ENCODE measurements at places on chromosomes 16 and 17. TPM values are rescaled to one million over a fixed set of nuclear protein-coding genes. Genes with fewer than 3 reads are reported as not detected.

GRCh38 chr16:20114356-20114755 lies 40.7 kb upstream of the GPR139 start:
- no peak for DNase-seq

- no peak for DNase-seq
Observed at GRCh38 chr17:57349541-57350247, 93.4 kb downstream of the MSI2 start.

DOC2B gene
- total RNA-seq: 1.4 TPM

CFAP52 gene
- 8.9 TPM for total RNA-seq

- DNase-seq: no peak
Observed at GRCh38 chr17:43216369-43216761, 4.7 kb downstream of the TMEM106A start.

DNA sequence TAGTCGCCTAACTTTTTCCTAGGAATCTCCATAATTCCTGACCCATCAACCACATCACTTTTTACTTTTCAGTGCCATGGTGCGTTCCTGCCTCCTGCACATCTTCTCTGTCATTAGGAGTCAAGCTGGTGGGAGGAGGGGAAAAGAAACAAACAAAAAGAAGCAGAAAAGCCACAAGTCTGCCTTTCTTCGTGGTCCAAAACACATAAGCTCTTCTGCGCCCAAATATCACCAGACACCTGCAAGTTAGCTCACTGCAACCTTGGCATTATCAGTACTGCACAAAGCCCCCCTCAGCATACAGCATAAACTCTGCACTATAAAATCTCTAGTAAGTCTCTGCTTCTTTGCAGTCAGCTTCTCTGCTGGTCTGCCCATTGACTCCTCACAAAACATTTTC lies 295.3 kb downstream of the HS3ST3B1 start:
- DNase-seq: no peak

DNA sequence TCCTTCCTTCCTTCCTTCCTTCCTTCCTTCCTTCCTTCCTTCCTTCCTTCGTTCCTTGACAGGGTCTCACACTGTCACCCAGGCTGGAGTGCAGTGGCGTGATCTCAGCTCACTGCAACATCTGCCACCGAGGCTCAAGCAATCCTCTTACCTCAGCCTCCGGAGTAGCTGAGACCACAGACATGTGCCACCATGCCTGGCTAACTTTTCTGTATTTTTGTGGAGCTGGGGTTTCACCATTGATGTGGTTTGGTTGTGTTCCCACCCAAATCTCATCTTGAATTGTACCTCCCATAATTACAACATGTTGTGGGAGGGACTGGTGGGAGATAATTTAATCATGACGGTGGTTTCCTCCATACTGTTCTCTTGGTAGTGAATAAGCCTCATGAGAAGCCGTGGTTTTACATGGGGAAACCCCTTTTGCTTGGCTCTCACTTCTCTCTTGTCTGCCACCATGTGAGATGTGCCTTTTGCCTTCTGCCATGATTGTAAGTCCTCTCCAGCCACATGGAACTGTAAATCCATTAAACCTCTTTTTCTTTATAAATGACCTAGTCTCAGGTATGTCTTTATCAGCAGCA lies 90.3 kb upstream of the MPHOSPH6 start:
- no peak for DNase-seq

KRT32 gene
- total RNA-seq: not detected

DNA sequence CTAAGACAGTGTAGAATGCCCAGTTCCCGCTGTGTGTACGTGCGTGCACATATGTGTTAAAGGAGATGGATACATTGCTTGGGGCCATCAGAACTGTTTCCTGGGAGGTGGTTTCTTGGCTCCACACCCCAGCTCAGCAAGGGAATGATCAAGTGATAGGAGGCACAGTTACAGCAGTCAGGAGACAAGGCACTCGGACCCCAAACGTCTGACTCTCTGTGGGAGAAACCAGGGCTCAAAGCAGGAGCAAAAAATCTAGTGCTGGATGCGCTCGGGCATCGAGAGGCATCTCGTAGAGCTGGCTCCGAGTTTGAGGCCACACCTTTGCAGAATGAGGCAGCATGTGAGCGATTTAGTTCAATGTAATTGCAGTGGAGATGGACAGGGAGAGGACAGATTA lies 71.9 kb downstream of the RBBP6 start:
- DNase-seq: no peak

FA2H gene
- total RNA-seq: 5.9 TPM

GRCh38 chr16:2042171-2042985 lies 5.3 kb downstream of the NTHL1 start:
- no peak for DNase-seq

GRCh38 chr17:9195961-9196670 lies 174.8 kb downstream of the NTN1 start:
- no peak for DNase-seq

HOXB4 gene
- total RNA-seq: 1.8 TPM

DNA sequence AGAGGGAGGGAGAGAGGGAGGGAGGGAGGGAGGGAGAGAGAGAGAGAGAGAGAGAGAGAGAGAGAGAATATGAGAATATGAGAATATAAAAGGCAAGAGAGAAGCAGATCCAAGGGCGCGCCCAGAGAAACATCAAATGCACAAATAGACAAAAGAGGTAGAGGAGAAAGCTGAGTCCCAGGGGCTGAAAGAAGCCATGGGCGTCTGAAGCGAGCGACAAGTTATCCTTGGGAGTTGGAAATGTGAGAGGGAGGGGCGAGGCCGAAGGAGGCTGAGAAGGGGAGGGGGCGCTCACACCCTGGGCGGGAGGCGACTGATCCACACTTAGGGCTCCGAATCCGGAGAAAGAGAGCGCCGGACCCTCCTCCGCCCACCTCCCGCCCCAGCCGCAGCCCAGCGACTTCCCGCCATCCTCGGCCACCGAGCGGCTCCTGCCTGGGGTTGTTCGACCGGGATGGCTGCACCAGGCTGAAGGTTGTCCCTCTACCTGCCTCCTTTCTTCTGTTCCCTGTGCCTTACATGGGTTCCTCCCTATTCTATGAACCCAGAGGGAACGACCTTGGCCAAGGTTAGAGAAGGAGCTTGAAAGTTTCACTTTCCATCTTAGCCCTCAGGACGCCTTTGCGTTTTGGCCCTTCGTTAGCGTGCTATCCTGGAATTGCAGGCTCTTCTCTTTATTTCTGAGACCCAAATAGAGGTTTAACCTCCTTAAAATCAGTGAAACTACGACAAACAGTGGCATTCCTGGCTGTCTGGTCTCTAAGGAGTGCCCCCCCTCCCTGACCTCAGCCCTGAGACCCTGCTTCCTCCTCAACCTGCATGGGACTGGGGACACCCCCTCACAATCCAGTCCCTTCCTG lies 21.2 kb upstream of the HOXB9 start:
- no peak for DNase-seq

PRSS8 gene
- total RNA-seq: 0.79 TPM

GRCh38 chr16:66529475-66529874 lies 20.4 kb downstream of the TK2 start:
- no peak for DNase-seq

GRCh38 chr17:43578699-43579565 lies 32.8 kb upstream of the ETV4 start:
- no peak for DNase-seq

DNA sequence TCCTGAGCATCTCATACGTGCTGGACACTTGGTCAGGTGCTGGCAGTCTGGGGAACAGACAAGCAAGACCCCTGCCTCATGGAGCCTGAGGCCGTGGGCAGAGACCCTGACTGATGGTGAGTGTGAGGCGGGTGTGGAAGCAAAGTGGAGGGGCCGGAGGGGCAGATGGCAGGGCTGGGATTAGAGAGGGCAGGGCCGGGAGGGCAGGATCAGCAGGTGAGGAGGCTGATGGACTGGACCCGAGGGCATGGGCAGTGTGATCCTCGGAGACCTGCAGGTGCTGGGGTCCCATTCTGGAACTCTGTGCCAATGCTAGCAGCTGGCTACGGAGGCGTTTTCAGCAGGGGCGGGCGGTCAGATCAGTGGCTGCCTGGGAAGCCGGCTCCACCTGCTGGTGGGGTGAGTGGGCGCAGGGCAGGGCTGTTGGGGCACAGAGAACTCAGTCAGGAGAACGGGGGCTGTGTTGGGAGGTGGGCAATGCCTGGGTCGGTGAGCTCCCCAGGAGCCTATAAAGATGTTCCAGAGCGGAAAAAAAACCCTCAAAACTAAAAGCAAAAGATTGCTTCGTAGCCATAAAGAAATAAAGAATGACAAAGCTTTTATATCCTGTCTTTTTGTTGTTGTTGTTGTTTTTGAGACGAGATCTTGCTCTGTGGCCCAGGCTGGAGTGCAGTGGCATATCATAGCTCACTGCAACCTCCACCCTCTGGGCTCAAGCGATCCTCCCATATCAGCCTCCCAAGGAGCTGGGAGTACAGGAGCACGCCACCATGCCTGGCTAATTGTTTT lies 8.9 kb upstream of the C16orf74 start:
- DNase-seq: no peak

DNA sequence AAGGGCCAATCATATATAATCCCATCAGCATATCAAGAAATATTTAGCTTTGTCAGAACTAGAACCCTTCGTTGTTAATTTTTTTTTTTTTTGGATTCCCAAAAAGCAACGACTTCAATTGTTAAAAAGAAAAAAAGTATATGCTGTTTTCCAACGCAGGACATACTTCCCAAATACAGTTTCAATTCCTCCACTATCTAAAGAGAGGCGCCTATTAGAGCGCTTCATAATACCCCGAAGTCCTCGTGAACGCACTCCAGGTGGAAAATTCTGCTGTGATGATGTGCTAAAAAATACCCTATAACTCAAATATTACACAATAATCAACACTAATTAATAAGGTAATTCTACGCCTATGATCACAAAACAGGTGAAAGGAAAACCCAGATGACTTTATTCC lies 20.8 kb downstream of the GNA13 start:
- no peak for DNase-seq

GRCh38 chr17:55926276-55926990 lies 175.6 kb downstream of the PCTP start:
- no peak for DNase-seq
